ENCODE measurements at places on chromosomes 11 and 22.

GRCh38 chr11:116416852-116417251 is 355.9 kb downstream of the BUD13 start:
- DNase-seq: no peak

- DNase-seq: no peak
Observed at GRCh38 chr11:103936059-103936458, 100.4 kb upstream of the DDI1 start.

GRCh38 chr11:67413266-67413849 is 2.1 kb upstream of the CARNS1 start:
- no peak for DNase-seq

DNA sequence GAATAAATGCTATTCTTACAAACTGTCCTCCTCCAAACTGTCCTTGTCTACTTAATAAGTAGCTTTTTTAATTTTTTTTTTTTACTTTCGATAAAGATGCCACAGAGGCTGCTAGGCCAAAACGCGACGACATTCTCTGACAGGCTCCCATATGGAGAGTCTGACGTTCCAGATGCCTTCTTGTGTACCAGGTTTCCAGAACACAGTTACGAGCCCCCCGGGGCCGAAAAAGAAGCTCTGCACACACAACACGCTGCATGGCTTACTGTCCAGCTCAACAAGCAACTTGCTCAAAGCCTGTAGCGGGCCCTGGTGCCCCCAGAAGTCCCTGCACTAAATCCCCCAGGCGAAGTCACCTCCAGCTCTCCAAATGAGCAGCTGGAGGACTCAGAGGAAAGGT is 39.3 kb downstream of the LARGE1 start:
- DNase-seq: no peak

- no peak for DNase-seq
Observed at GRCh38 chr11:9626496-9627394, 37.1 kb upstream of the SWAP70 start.

DNA sequence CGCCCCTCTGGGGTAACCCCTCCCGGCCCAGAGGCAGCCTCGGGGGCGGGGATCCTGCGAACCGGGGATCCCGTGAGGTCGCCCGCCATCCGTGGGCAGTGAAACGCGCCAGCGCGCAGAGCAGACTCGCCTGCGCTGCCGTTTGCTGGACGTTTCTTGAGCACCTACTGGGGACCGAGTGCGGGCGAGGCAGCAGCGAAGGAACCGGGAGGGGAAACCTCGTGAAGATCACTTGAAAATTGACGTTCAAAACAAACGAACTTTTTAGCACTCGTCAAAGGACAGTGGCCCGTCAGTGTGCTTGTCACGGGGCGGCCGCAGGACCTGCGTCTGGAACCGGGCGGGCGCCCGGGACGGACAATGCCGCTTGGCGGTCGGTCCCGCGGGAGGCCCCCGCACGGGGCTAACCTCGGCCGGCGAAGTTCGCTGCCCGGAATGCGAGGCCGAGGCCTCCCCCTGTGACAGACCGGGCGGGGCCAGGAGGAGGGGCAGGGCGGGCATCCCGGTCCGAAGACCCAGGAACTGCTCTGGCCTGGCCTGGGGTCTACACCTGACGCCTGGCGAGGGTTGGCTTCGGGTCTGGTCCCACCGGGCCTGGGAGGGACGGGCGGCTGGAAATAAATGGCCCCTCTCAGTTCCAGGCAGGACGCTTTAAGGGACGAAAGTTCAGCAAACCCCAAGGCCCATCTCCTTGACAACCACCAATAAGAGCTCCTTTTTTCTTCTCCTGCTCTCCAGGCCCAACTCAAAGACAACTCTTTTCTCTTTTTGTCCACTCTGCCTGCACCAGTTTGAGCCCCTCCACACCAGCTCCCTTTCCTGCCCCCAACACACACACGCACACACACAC is 723 bp upstream of the SCUBE1 start:
- DNase-seq: no peak

DNA sequence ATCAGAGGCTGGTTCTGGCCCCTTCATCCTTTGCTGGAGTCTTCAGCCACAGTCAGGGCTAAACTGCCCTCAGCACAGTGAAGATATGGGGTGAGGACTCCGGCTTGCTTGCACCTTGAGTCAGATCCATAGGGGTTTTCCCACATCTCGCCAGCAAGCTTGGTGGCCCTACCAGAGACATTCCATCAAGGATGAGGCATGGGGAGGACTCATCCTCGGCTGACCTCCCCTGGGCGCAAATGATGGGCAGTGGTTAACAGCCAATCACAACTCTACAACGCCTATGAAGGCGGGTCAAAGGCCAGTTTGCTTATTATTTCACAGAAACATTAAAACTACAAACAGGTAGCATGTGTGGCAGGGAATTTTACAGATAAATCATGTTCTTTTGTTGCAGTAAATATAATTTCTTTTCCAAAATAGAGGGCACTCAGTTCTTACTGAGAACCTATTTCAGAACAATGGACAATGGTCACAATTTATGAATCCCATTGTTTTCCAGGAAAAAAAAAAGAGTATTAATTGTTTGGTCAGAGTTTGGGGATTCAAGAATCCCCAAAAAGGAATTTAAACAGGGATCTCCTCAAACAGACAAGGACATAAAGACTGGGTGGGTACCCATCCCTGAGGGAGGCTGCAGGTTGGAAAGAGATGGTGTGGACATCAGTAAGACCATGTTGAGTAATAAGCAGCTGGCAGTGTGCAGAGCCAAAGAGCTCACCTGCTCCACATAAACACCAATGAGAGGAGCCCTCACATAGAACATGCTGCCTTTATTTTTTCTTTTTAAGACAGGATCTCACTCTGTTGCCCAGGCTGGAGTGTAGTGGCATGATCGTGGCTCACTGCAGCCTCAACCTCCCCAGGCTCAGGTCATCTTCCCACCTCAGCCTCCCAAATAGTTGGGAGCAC is 14.8 kb downstream of the PLAAT3 start:
- DNase-seq: peak; percentile 94

DNA sequence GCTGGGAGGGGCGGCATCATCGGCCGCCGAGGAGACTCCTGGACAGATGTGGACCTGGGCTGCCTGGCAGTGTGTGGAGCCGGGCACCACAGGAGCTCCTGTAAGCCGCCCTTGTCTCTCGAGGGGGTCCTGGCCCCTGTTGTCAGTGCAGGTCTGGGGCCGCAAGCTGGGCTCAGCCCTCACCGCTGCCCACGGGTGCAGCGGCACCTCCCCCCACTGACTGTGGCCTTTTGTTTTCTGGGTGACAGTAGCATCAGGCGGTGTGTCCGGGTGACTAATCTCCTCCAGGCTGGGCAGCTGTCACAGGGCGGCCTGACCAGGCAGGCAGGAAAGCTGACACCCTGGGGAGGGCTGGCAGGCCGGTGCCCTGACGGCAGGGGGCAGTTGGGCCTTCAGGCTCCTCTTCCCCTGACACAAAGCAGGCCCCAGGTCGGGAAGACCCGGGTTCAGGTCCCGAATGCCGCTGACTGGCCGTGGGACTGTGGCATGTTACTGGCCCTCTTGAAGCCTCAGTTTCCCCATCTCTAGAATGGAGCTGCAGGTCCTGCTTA is 16.3 kb downstream of the DGKZ start:
- DNase-seq: peak; percentile 96

Data from A172 (cell line).